ENCODE measurements at places on chromosomes 12 and 14.

DNA sequence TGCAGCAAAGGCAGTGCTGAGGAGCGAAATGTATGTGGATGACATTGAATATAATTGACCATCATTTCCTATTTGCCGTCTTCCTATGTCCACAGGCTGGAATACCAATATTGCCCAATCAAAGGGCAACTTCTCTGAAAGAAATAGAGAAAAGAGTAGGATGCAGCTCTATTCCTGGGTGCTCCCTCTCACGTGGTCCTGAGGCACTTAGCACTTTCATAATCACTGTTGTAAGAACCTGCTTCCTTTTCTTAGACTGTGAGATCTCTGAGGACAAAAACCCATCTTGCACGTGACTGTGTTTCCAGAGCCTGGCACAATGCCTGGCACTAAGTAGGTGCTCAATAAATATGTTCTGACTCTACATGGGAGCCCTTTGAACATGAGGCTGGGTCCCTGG is 122.7 kb upstream of the CPM start:
- DNase-seq: no peak

- DNase-seq: peak; percentile 86
Measured at GRCh38 chr12:52010152-52010622, 3.4 kb downstream of the TAMALIN start.

GRCh38 chr12:3231399-3231876 is 154.3 kb downstream of the TSPAN9 start:
- DNase-seq: no peak

DNA sequence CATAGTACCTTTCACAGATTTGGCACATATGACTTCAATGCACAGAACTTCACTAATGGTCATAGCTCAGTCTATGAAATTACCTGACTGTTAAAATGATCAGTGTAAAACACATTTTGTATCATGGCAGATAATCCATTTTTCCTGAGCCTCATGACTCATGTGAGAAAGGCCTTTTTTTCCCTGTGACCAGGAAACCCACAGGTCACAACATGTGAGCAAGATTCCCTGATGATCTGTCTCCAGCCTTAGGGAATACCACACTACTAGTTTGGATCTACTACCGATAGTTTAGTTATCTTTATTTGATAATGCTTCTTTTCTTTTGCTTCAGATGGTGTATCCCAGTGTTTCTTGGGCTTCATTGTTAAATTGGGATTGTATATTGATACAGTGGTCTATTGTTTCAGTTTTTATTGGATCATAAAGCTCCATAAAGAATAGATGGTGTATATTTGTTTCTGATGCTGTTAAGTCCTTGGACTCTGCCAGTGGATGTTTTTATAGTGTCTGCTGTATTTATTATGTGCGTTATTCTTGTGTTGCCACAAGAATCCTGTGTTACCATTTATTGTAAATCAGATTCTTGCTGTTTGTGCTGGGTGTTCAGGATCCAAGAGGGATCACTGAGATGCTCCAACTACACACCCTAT is 248.7 kb upstream of the PELI2 start:
- DNase-seq: no peak

GRCh38 chr12:53970451-53970850 is 2.5 kb upstream of the HOXC11 start:
- no peak for DNase-seq

GRCh38 chr14:50044042-50044651 is 72.2 kb downstream of the VCPKMT start:
- DNase-seq: no peak

- DNase-seq: no peak
Measured at GRCh38 chr14:91332986-91333649, 84.5 kb downstream of the CCDC88C start.

DNA sequence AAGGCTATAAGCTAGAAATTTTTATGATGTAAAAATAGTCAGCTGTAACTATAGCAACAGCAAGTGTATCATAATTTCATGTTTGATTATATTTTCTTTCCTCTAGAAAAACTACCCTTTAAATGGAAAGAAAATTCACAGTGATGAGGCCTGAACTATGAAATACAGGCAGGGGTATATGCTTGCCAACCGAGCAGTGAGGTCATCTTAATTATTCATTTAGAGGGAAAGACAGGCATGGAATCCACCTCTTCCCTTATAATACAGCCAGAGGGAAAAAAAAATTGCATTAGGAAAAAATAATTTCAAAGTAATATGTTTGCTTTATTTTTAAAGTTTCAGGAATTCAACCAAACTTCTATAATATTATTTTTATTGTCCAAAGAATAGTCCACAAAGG is 139.8 kb downstream of the EPS8 start:
- no peak for DNase-seq

- no peak for DNase-seq
Measured at GRCh38 chr12:110536834-110537604, 34.9 kb downstream of the RAD9B start.

GRCh38 chr12:76866726-76867125 is 12.1 kb downstream of the CSRP2 start:
- no peak for DNase-seq

DNA sequence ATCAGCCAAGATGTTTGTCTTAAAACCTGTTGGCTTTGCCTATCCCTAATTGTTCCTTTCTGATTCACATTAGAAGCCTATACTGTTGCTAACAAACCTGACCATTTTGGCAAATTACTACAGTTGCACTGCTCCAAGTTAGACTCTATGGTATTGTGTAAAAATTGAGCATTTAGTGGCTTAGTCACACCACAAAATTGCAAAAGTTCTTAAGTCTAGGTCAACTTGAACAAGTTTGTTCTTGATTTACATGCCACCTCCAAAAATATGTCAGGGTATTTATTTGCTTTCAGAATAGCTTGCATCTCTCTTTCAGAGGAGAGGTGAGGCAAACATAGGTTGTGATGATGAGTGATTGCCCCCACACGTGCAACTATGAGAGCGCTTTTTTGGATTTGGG is 27.0 kb upstream of the PTHLH start:
- DNase-seq: no peak

GRCh38 chr12:49794811-49795653 is 33.2 kb downstream of the NCKAP5L start:
- DNase-seq: no peak

- DNase-seq: no peak
Measured at GRCh38 chr14:36424478-36425102, 95.4 kb downstream of the NKX2-1 start.

DNA sequence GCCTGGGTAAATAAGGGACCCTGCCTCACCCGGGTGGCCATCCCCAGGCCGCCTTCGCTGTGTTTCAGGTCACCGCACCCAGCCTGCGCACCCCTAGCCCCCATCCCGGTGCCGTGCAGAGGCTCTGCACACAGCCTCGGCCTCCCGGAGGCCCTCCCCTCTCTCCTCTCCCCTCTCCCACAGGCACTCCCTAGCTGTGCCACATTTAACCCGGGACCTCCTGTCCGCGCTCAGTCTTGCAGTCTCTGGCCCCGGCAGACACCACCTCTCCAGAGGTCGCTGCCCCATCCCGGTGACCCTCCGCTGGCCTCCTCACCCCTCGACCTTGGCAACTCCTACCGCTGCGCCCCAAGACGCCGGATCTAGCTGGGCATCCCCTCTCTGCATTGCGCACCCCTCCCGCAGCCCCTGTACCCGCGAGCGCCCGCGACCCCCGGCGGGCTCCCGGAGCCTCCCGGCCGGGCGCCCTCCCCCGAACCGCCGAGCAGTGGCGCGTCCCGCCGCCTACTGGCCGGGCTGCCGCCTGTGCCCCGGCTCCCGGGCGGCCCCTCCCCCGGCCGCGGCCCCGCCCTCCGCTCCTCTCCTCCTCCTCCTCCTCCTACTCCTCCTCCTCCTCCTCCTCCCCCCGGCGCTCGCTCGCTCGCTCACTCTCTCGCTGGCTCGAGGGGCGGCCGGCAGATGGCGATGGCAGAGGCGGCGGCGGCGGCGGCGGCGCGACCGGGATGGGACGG is 120.7 kb downstream of the AACS start:
- peak; percentile 92 for DNase-seq

DNA sequence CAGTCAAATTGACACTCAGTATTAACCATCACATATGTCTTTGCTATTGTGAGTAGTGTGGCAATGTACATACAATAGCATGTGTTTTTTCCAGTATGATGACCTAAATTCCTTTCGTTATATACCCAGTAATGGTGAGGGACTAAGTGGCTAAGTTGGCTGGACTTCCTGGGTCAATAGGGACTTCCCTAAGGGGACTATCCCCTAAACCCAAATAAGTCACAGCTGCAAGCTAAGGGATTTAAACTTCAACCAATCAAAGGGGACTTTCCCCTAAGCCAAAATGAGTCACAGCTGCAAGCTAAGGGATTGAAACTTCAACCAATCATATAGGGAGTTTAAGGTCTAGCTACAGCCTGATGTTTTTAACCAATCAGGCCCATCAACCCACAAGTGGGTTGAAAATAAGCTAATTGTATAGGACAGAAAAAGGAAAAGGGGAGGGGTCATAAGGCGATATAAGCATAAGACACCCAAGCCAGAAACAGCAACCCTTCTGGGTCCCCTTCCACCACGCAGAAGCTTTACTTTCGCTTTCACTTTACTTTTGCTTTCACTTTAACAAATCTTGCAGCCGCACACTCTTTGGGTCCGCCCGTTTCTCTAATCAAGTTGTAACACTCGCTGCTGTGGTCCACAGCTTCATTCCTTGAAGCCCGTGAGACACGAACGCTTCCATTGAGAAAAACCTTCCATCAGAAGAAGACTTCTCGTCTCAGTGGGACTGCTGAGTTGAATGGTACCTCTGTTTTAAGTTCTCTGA is 404.4 kb downstream of the FLRT2 start:
- peak; percentile 97 for DNase-seq

- peak; percentile 95 for DNase-seq
Measured at GRCh38 chr14:44448951-44449358, 58.1 kb downstream of the FSCB start.

- DNase-seq: peak; percentile 23
Measured at GRCh38 chr14:93959239-93960107, 16.9 kb downstream of the ASB2 start.

DNA sequence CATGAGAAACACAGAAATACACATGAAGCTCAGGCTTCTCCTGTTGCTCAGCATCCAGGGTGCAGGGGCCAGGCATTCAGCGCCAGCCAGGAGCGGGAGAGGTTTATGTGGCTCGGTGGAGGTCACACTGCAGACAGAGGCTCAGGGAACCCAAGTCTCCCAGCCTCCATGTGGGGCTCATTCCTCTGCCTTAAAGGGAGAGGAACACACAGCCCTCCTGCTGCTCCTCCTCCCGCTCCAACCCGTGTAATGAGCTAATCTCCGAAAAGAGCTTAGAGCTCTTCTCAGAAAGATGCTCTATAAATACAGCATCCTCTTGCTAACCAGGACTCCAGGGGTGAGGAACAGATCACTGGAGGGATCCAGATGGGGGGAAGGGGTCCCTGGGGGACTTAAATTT is 28.2 kb downstream of the FGF6 start:
- DNase-seq: no peak

GRCh38 chr12:115337693-115338543 is 653.9 kb upstream of the TBX3 start:
- peak; percentile 10 for DNase-seq

DNA sequence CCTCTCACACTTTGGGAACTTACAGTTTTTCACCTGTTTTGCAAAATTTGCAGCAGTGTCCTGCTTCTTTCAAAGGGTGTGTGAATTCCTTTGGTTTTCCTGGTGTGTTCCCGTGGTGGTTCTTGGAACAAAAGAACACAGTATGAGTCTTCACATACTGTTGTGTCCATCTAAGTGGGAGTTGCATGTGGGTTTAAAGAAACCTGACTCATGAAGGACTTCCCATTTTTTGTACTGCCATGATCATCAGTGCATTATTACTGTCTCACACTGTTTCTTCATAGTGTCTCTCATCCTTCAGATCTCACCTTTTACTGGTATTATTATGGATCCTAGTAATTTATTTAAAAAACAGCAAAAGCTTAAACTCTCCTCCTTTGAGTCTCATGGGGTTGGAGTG is 3.8 kb upstream of the GZMH start:
- DNase-seq: peak; percentile 1

DNA sequence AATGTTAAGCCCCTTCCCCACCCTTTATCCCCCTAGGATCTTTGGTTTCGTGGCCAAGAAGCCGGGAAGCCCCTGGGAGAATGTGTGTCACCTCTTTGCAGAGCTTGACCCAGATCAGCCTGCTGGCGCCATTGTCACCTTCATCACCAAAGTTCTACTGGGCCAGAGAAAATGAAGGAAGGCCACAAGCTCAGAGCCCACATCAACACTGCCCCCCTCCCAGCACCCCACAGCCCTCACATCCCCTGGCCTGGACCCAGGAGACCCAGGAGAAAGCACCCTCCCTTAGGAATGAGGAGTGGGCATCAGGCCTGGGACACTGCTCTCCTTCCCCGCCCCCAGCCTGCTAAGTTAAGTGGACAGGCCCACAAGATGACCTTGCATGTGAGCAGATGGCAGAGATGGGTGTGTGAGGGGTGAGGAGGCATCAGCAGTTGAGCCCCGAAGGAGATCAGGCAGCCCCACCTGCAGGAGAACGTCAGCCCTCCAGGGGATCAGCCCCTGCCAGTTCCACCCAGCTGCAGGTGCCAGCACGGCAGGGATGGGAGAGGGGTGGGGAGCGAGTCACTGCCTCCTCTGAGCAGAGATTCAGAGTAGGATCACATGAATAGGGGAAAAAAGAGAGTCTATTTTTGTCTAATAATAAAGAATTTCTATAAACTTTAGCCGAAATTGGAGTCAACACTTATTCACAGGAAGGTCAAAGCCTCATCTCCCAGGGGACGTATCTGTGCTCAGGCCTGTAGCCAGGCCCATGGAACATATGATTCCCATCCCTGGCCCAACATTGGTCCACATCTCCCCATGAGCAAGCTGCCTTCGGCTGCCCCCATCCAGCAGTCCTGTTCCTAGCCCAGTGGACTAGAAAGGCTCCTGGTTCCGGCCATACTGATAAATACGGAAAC is 14.1 kb downstream of the TNS2 start:
- DNase-seq: no peak

DNA sequence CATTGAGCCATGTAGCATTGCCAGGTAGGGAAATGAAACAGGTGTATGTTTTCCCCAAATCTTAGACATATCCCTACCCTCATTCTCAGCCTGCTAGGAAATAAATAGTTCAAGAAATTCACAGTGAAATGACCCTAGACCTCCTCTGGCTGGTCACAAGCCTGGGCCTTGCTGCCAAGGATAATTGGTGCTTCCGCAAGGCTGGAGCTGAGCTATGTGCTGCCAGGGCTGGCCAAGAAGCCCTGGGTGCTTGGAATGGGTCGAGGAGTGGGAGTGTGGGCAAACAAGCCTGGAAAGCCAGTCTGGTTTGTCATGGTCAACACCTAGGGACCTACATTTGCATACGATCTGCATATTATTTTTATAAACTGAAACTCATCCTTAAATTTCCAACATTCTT is 31.3 kb upstream of the SLC10A1 start:
- no peak for DNase-seq

- no peak for DNase-seq
Measured at GRCh38 chr14:42470427-42470719, 863.7 kb downstream of the LRFN5 start.

- no peak for DNase-seq
Measured at GRCh38 chr12:110004598-110004997, 5.4 kb downstream of the ANKRD13A start.

Measured in OCI-M1 (cell line).